Glomerular endothelial cell (primary cell): ENCODE measurements at places on chromosomes 16 and 17. TPM values are rescaled to one million over a fixed set of nuclear protein-coding genes. Genes with fewer than 3 reads are reported as not detected.

PLK1 gene
- total RNA-seq: 22.4 and 25.0 TPM in 2 replicates

DLX4 gene
- not detected in 2 replicates for total RNA-seq

MYH3 gene
- 0.23 and 0.39 TPM in 2 replicates for total RNA-seq

TEKT5 gene
- total RNA-seq: 0.10 and 0.12 TPM in 2 replicates
